NCI-H1105 (cell line): ENCODE measurements at places on chromosomes 16 and 17.

- DNase-seq, result no peak
Observed at GRCh38 chr17:56602292-56603130, 9.0 kb downstream of the NOG start.

DNA sequence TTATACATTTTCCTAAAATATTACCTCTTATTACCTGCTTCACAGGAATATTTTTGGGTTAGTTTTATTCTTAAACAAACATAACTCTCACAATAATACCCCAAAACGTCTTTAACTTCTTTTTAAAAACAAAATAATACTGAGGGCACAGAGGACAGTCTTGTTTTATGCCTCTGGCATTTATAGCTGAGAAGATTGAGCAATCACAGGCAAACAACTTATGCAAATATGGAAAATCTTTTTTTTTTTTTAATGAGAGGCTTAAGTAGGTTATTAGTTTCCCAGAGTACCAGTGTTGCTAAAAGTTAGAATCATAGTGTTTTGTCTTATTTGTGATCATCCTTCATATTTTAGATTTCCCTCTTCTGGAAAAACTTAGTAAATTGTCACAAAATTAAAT, 195.0 kb downstream of the FTO start:
- DNase-seq, result no peak

DNA sequence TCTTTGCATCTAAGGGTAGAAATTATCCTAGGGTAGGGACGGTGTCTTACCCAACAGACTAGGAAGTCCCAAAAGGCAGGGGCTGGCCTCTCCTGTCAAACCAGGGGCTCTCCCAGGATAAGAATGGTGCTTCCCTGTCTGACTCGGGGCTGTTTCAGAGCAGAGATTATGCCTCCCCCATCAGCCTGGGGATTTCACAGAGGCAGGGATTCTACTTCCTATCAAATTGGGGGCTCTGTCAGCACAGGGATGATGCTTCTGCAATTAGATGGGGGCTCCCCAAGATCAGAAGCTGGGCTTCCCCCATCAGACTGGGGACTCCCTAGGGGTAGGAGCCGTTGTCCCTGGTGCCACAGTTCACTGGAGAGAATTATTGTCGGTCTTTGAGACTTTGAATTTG, 2.3 kb downstream of the NXPH3 start:
- no peak for DNase-seq

- DNase-seq, result no peak
Observed at GRCh38 chr17:2093349-2093748, 38.4 kb downstream of the HIC1 start.

GRCh38 chr16:47622451-47623176, 161.5 kb downstream of the PHKB start:
- no peak for DNase-seq

DNA sequence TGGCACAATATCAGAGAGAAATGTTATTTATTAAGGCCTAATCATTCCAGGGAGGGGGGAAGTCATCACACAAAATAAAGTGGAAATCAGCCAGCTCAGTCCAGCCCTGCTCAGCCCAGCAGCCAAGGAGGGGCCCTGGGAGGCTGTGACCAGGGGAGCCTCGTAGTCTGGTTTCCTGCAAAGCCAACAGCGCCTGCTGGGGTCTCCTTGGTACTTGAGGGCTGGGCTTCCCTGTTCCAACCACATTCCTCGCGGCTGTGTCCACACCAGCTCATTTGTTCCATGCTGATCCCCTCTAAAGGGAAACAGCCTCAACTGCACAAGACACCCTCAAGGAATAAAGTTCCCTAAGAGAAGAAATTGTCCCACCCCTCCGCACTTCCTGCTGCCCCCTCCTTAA, 154.0 kb downstream of the TMEM132E start:
- DNase-seq, result no peak

DNA sequence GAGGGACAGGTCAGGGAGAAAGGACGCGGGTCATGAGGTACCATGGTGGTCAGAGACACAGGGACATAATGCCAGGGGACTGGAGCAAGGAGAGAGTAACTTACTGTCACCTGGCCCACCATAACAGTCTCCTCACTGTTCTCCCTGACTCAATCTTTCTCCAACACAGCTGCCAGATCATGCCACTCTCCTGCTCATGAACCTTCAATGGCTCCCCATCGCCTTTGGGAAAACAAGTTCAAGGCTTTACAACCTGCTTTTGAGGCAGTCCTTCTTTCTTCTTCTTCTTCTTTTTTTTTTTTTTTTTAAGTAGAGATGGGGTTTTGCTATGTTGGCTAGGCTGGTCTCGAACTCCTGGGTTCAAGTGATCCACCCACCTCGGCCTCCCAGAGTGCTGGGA, 22.9 kb downstream of the CNGB1 start:
- DNase-seq, result no peak

- no peak for DNase-seq
Observed at GRCh38 chr17:57444682-57445450, 188.5 kb downstream of the MSI2 start.

DNA sequence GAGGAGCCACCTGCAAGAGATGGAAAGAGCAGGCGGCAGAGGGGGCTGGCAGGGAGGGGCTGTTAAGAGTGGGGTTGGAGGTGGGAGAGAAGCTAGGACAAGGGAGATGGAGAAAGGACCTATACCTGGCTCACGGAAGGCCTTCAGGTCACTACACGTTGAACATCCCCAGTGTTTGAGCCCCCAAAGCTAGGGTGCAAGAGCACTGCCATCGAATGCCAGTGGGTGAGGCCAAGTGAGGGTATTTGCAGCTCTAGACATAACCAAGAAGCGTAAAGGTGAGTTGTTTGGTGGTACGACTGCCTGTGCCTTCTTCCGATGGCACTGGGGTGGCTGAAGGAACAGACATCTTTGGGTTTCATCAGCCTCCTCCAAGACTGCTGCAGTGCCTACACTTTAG, 17.0 kb upstream of the HERPUD1 start:
- DNase-seq, result no peak

DNA sequence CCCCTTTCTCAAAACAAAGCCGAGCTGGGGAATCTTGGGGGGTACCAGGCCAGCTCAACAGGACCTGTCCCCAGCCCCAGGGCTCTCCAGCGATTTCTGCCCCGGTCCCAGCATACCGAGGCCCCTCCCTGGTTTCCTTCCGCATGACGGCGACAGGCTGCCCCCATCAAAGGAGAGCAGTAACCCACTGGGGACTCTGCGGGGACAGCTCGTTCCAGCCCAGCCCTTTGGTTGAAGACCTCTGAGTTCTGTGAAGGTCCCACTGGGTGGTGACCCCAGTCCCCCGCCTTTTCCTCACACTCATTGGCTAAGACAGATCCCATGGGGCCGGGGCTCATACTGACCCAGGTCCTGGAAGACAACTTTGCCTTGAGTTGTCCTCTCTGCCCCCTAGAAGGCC, 4.1 kb downstream of the SMTNL2 start:
- no peak for DNase-seq
